ENCODE measurements at places on chromosomes 4 and X.
A peak's percentile ranks its signal among the peaks of the same experiment; 100 is the strongest.

- DNase-seq: no peak
Observed at GRCh38 chrX:638482-639131, 8.0 kb downstream of the SHOX start.

GRCh38 chr4:71417150-71417549, 78.3 kb downstream of the SLC4A4 start:
- DNase-seq: no peak

DNA sequence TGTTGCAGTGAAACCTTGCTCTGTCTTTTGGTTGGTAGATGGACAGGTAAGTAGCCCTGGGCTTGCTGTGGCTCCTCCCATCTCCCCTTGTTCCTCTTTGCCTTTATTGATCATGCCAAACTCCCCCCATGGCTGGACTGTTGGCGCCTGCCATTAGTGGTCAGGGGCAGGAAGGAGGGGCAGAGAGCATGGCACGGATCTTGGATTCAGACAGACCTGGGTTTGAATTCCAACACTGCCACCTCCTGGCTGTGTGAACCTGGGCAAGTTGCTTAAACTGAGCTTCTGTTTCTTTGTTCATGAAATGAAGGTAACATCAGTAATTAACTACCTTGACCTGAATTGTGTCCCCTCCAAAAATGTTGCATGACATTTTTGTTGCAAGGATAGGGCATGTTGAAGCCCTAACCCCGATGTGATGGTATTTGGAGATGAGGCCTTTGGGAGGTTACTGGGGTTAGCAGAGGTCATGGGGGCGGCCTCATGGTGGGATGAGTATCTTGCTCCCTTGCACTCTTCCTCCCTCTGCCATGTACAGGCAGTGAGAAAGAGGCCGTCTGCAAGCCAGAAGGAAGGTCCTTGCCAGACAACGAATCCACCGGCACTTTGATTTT, 6.0 kb downstream of the SLC2A9 start:
- peak; percentile 47 for DNase-seq

DNA sequence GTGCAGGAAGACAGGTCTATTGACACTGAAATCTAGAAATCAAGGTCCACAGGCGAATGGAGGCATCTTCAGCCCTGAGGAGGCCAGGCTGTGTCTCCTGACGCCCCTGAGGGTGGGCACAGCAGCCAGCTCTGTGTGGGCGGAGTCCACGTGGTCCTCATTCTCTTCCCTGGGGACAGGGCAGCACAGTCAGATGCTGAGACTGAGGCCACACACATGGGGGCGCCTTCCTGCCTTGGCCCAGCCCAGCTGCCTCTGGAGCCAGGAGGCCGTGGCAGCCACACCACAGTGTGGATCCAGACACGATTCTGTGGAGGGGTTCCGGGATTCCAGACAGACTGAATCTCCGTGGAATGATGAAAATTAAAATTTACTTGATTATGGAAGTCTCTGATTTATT, 20.8 kb downstream of the FGFR3 start:
- DNase-seq: peak; percentile 5

DNA sequence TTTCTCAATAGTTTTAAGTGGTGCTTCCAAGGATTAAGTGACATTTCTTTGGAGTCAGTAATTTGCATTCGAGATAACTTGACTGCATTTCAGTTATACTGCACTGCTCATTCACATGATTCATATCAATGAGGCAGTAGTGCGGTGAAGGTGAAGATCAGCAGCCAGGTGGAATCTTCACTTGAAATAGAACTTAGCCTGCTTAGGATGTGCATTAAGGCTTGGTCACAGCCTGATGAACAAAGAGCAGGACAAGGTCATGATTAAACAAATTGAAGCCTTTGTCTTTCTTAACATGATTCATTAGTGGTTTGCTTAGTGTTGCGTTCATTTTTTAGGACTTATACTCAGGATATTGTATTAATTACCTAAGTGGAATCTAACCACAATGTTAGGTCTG, 212.1 kb upstream of the GALNTL6 start:
- no peak for DNase-seq

DNA sequence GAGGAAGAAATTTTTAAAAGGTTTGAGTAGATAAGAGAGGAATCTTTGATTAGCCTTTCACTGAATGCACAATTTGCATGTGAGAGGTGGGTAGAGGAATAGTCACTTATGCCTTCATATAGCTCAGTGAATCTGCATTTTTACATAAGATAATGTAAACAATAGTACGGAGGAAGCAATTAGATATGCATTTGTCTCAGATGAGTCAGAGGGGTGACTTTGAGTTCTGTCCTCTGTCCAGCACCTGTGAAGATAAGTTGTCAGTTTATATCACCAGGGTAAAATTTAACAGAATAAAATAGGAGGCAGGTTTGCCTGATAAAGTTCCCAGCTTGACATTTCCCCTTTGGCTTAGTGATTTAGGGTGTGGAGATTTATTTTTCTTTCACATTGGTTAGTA, 841.9 kb downstream of the PCDH18 start:
- no peak for DNase-seq

- no peak for DNase-seq
Observed at GRCh38 chr4:108849611-108850168, 86.8 kb upstream of the ETNPPL start.

- peak; percentile 9 for DNase-seq
Observed at GRCh38 chrX:108833993-108834392, 97.6 kb upstream of the IRS4 start.

- no peak for DNase-seq
Observed at GRCh38 chr4:42533042-42533441, 123.9 kb downstream of the ATP8A1 start.

- no peak for DNase-seq
Observed at GRCh38 chr4:162268911-162269310, 105.1 kb upstream of the FSTL5 start.

- DNase-seq: no peak
Observed at GRCh38 chrX:101685923-101686322, 26.3 kb upstream of the ARMCX2 start.

DNA sequence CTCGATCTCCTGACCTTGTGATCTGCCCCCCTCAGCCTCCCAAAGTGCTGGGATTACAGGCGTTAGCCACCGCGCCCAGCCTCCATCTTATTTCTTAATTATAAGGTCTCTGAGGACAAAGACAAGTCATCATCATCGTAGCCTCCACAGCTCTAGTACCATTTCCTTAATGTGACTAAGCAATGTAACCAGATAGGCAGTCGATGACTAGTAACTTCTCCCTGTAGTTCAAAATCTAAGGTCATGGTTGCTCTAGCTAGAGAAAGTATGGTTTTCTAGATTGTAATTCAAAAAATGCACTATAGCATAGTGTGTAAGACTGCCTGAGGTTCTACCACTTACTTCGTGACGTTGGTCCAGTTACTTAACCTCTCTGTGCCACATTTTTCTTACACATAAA, 6.9 kb downstream of the SLC39A8 start:
- DNase-seq: no peak

DNA sequence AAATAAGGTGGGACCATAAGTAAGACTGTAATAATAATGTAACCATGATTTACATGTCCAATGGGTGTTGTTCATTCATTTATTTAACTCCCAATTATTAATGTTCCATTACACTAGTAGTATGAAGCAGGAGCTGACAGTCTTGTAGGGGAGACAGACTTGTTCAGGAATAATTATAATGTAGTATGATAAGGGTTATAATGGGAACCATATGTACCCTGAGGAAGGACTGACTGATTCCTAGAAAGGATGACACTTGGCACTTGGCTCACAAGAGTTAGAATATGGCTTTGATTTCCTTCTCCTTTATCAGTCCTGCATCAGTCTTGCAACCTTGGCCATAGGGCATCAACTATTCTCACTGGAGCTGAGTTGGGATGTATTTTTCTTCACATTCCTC, 24.2 kb downstream of the PCDH7 start:
- DNase-seq: no peak

DNA sequence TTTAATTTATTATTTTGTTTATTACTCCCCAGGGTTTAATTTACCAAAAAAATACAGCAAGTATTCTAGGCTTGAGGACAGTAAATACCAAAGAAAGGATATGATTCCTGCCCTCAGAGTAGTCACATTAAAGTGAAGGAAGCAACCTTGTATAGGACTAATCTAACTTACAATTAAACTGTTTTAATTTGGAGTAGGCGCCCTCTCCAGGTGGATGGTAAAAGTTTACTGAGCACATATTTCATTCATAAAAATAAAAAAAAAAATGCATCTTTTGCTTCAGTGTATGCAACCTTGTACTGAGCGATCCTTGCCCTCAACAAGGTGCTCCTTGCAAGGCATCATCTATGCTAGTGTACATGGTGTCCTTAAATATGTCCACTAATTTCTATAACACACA, 72.0 kb upstream of the MAGEB16 start:
- DNase-seq: no peak

DNA sequence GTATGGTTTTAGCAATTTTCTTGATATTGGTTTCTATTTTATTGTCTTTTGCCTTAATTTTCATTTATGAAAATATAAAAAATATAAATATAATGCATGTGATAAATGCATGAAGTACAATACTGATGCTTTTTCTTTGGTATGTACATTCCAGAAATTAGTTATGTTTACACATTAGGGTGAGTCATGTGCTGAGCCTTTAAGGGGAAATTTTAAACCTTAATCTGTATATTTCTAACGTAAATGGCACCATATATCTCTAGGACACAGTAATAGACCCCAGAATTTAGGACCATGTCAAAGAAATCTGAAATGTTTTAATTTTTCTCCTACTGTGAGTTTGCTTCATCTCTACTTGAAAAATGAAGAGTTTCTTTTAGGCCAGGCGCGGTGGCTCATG, 117.8 kb upstream of the SPRY1 start:
- no peak for DNase-seq

GRCh38 chrX:72041176-72041575, 90.5 kb downstream of the RTL5 start:
- no peak for DNase-seq

DNA sequence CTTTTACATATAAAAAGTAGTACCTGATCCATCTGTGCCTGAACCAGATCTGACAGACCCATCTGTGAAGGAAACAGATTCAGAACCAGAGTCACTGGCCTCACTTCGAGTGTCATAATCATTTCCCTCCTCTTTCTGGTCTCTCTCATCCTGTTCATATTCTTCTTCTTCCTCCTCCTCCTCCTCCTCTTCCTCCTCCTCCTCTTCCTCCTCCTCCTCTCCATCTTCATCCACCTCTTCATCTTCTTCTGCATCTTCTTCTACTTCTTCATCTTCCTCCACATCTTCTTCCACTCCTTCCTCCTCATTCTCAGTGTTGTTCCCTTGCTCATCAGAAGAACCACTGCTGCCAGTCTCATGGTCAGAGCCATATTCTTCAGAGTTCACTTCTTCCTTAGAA, 12.9 kb downstream of the YTHDC1 start:
- no peak for DNase-seq

DNA sequence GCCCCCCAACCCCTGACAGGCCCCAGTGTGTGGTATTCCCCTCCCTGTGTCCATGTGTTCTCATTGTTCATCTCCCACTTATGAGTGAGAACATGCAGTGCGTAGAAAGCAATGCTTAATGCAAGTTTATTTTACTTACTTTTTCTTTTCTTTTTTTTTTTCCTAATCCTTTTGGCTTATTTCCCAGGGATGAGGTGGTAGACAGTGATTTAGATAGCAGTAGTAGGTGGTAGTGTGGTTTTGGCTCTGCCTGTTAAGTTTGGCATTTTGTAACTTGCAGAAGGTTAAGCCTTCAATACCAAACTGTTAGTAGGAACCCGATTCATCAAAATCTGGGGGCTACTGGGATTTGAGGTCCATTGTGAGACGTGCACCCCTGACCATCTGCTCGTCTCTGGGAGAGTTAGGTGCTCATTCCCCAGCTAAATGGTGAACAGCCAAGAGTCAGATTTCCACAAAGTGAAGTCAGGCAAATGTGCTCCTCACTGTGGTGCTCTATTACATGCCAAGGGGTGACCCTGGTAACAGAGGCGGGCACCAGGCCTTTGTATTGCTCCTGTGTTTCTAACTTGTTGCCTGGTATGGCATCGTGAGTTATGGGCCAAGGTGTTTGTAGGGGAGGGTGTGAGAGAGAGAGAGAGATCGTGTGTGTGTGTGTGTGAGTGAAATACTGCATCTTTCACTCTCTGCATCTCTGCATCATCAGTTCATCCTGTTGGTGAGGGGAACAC, 70.3 kb downstream of the PHOX2B start:
- DNase-seq: no peak

- DNase-seq: no peak
Observed at GRCh38 chr4:139642364-139642763, 23.3 kb upstream of the MGST2 start.

DNA sequence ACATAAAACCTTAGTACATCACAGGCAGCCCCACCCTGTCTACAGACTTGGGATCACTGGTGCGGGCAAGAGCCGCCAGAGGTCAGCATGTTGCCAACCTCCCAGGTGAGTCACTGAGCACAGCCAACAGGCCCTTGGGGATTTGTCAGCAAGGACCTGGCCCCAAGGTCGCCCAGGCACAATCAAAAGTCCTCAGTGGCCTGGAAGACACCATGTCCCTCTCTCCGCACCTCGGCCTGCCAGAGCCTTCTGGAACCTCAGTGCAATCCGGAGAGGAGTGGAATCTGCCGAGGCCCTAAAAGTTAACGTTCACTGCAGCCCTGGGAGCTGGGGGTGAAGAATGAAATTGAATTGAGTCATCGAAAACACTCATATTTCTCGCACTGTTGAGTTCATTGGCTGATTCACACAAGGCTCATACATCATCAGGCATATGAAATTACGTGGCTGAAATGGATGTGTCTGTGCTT, 74.3 kb downstream of the WFS1 start:
- DNase-seq: no peak

- no peak for DNase-seq
Observed at GRCh38 chr4:118180776-118181175, 146.5 kb downstream of the NDST3 start.

- no peak for DNase-seq
Observed at GRCh38 chr4:7319024-7319423, 115.7 kb downstream of the PSAPL1 start.

- no peak for DNase-seq
Observed at GRCh38 chrX:13364230-13364857, 44.5 kb upstream of the ATXN3L start.

DNA sequence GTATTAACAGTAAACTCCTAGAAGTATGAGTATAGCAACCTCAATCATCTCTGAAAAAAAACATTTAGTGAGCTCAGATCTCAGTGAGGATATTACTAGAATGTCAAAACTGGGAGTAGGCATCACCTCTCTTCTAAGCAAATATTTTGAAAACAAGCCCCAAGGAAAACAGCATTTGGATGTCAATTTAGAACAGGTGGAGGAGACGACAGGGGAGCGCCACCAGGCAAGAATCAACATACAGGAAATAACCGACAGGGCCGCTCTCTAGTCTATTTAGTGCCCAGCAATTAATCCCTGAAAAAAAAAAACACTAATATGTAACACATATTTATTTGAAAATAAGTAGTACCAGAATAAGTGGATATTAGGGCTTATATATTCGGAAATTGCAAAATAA, 940.3 kb upstream of the ADGRL3 start:
- peak; percentile 25 for DNase-seq

DNA sequence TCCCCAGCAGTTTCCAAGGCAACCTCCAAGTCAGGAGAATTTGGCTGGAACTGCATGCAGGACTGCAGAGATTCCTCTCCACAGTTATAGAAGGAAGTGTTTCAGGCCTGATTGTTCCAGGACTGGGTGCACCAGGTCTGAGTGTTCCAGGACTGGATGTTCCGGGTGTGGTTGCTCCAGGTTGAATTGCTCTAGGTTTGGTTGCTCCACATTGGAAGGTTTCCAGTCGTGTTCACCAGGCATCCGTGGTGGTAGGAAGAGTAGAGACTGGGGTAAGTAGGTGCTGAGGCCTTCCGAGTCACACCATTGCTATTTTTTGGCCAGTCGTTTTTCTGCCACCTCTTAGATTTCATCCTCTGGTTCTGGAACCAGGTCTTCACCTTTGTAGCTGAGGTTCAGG, 105.4 kb downstream of the MSN start:
- DNase-seq: no peak

GRCh38 chr4:53508446-53508845, 82.8 kb downstream of the LNX1 start:
- no peak for DNase-seq

Data from NCI-H1930 (cell line).